SJSA1 (cell line): ENCODE measurements at places on chromosomes 13 and 19. TPM values are rescaled to one million over a fixed set of nuclear protein-coding genes. Genes with fewer than 3 reads are reported as not detected.

- DNase-seq, result no peak
Observed at GRCh38 chr19:30378701-30379100, 6.5 kb downstream of the ZNF536 start.

DNA sequence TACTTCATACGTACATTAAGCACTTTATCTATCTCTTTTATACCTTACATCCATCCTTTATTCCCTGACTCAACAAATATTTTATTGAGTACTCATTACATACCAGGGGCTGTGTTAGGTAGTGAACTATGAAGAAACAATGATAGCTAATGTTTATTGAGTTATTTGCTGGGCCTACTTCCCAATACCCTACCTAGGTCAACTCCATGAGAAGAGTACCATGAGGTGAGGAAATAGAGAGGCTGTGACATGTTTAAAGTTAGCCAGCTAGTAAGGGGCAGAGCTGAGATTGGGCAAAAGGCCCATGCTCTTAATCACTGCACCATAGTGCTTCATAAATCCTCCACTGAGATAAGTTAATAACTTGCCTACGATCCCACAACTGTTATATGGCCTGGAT is 79.9 kb downstream of the FREM2 start:
- no peak for DNase-seq

DNA sequence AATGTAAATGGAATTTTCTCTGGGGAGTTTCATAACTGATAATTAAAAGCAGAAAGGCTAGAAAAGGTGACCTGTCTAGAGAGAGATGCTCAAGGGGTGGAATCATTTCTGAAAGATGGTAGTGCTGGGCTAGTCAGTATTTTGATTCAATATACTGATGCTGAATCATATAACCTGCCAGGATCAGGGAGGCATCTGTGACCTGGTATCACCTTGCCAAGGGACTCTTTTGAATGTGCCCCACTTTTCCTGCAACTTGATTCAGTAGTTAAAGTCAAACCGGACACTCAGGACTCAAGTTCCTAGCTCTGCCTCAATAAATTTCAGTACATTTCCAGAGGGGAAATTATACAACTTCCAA is 15.8 kb downstream of the LCP1 start:
- no peak for DNase-seq

- DNase-seq, result no peak
Observed at GRCh38 chr13:39533651-39534150, 69.3 kb downstream of the LHFPL6 start.

DNA sequence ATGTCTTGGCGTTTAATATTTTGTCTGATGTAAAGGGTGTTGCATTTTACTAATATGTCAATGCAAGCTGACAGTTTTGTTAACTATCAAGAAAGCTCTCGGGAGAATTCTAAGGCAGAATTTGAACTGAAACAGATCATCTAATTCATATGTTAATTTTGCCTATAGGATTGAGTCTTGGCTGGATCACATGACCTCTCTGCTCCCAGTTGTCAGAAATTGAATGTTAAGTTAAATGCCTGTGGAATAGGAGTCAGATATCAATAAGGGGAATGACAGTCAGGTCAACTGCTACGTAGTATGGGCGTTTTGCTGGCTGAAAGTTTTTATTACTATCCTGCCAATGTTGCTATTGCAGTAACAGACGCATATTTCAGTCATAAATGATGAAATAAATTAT is 358.5 kb downstream of the MYO16 start:
- DNase-seq, result no peak

DNA sequence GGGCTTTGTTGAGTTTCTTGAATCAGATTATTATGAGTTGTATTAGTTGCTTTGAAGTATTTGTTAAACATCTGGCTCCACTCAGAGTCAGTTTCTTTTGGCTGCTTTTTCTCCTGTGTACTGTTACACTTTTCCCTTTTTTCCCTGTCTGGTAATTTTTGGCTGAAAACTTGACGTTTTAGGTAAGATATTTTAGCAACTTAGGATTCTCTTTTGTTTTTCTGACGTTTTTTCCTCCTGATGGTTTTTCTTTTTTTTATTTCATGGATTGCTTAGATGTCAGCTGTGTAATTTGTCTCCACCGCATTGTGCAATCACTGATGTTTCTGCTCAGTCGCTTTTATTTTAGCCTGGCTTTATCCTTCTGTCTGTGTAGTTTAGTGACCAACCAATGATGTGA is 20.7 kb downstream of the RFC3 start:
- DNase-seq, result no peak

DNA sequence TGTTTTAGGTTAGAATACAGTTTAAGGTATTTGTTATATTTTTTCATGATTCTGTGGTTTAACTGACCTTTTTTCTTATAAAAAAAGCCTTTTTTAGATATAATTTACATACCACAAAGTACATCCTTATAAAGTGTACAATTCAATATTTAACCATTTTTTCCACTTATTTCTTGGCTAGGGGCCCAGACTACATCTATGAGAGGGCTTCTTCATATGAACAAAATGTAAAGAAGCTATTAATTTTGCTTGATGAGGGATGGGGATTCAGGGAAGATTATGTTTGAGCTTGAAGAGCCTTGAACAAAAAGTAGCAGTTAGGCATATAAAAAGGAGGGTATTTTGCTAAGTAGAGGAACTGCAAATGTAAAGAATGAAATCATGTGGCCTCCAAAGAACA is 2.2 kb downstream of the CCDC122 start:
- DNase-seq, result no peak

DNA sequence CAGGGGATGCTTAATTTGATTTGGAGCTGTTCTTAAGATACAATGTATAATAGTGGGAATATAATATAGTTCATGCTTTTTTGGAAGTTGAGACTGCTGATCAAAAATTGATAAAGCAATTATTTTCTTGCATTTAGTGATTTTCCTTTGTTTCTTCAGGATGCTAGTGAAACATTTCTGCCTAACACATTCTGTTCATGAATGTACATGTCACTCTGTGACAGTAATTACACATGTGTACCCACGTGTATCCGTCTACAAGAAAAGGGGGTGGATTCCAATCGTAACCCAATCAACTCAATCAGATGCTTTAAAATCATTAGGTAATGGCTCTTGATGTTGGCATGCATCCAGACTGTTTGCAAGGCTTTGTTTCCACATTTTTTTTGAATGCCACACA is 5.0 kb upstream of the FRY start:
- DNase-seq, result no peak

DNA sequence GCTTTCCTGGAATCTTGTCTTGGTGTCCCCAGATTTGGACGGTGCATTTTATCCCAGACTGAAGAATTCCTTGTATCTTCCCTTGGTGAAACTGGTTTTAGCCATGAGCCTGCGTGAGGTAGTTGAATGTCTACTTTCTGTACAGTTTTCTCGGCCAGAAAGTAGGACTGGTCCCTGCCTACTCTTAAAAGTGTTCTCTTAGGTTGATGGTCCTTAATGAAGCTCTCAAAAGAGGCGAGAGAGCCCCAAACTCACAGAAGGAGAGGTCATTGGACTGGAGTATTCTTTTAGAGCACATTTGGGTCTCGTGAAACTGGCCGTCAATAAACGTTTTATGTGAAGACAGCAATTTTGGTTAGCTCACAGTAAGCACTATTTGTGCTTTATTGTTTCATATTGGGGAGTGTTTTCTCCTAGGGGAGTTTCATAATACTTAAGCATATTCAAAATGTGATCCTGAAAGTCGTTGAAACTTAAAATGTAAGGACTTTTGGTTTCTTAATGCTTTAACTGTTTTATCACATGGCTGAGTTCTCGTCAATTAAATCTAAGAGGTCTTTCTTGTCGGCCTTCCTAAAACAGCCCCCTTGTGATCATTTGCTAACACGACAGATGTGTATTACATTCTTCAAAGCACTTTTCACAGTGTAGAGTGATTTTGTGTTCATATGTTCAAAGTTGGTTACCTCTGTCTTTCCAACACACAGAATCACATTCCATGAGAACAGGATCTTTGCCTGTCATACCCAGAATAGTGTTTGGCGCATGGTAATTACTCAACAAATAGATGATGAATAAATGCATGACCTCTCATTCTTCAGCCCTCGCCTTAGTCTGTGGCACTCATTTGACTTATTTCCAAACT is 889 bp downstream of the GTF2F2 start:
- DNase-seq, result peak; percentile 12

DNA sequence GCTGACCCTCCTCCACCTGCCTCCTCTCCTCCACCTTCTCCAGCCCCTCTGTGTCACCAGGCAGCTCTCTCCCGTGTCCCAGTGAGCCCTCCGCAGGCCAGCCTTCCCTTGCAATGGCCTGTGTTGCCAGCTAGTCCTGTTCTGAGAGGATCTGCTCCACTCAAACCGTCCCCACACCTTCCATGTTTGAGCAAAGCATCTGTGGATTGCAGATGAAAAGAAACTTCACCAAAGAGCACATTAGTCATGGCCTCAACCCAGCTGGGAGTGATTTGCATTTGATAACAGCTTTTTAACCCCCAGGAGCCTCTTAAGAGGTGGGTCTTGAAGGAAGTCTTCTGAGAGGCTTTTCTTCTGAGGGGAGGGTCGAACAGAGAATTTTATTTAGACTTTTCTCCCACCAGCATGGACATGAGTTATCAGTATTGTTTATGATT is 72.8 kb downstream of the COL4A2 start:
- peak; percentile 68 for DNase-seq

GRCh38 chr19:31548941-31549340 is 199.7 kb upstream of the TSHZ3 start:
- no peak for DNase-seq

- no peak for DNase-seq
Observed at GRCh38 chr13:34179481-34179880, 361.5 kb downstream of the RFC3 start.

DNA sequence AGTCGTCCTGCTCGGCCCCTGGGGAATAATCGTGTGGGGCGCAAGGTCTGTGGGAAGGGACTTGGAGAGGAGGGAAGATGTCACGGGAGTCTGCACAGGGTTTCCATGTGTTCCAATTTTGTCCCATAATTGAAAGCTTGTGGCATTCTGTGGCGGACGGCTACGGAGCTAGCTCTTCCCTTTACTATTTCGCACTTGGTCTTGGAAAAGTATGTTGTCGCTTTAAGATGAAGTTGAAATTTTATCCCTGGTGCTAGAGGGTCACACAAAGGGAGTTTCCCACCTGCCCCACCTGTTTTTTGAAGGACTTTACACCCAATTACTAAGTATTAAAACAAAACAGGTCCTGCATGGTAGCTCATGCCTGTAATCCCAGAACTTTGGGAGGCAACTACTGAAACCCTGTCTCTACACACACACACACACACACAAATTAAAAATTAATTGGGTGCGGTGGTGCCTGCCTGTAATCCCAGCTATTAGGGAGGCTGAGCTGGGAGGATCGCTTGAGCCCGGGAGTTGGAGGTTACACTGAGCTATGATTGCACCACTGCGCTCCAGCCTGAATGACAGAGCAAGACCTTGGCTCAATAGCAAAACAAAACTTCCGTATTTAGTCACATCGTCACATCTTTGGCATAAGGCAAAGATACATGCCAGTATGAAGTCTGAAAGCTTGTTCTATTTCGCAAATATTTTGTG is 967 bp upstream of the TPT1 start:
- DNase-seq, result no peak

GRCh38 chr13:77928909-77929308 is 10.3 kb upstream of the EDNRB start:
- DNase-seq, result no peak

DNA sequence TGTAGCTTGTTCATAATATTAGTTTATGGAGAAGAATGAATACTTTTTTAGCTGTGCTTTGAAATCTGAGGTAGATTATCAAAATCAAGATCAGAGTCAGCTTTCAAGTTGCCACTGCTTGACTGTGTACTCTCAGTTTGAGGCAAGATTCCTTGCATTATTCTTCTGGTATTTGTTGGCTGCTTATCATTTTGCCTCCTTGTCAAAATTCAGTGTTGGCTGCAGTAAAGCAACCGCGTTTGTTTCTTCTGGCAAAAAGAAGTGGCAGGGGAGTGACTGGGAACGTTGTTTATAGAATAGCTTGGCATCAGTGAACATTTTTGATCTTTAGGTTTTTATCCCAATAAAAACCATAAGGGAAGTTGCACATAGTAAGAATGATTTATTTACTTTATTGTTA is 419.3 kb upstream of the GPC6 start:
- no peak for DNase-seq

DNA sequence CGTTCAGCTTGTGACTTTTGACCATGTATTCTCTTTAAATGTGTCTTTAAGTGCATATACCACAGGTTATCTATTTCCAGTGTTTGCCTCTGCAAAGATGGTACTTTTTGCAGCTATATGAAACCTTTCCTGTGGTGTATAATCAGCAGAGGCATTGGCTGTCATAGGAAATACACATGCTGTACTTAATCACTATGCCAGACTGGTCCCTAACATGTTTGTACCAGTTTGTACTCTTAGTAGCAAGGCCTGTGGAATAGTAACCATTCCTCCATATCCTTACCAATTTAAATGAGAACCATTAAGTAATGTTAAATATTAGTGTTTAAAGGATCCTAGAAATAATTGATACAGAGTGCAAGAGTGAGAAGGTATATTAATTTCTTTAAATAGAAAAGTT is 69.8 kb downstream of the CDK8 start:
- no peak for DNase-seq

- DNase-seq, result no peak
Observed at GRCh38 chr19:12952488-12953137, 4.4 kb downstream of the GADD45GIP1 start.

GRCh38 chr19:2575734-2576481 is 100.0 kb downstream of the GADD45B start:
- DNase-seq, result peak; percentile 93

DNA sequence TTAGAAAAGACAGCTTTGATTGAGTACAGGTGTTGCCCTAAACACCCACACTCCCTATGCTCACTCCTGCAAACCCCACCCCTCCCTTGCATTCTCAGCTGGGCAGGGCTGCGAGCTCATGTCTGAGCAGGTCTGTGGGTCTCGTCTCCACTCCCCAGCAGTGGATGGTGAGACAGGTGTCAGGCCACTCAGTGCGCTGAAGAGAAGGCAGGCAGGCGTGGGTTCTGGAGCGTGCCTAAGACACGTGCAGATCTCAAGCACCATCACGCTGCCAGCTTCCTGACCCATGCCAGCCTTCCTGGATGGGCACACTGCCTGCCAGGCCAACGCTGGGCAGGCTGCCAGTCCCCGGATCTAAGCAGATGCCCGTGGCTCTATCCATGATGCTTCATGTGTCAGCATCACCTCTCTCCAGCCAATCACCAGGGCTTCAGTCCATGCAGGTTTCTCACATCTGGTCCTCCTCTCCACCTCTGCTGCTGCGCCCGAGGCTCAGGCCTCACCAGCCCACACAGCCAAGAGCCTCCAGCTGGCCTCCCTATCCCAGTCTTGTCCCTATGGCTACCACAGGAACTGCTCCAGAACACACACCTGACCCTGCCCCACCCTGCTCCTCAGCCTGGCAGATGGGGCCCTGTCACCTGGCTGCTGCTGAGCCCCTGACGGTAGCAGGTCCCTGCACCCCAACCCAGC is 42.6 kb downstream of the EPS15L1 start:
- DNase-seq, result no peak

DCT gene
- not detected in 2 replicates for total RNA-seq

TMPRSS9 gene
- not detected in 2 replicates for total RNA-seq

XAB2 gene
- total RNA-seq, result 32.0 and 35.0 TPM in 2 replicates

PGLYRP1 gene
- total RNA-seq, result not detected in 2 replicates

TEX26 gene
- not detected in 2 replicates for total RNA-seq

VRK3 gene
- 13.9 and 33.2 TPM in 2 replicates for total RNA-seq

ELAVL3 gene
- 1.3 TPM in 1 of 2 replicates, not detected in the other for total RNA-seq

CCDC169 gene
- 1.4 and 5.0 TPM in 2 replicates for total RNA-seq

MBD3L2 gene
- not detected in 2 replicates for total RNA-seq

FAAP24 gene
- total RNA-seq, result 1.8 and 3.3 TPM in 2 replicates

CEACAM16 gene
- not detected in 2 replicates for total RNA-seq
